Femur (tissue), 1 donor: ENCODE measurements at places on chromosomes 4 and X.
A peak's percentile ranks its signal among the peaks of the same experiment; 100 is the strongest.

- no peak for DNase-seq
These were observed 74.4 kb upstream of the DYNLT3 start for GRCh38 chrX:37921758-37922157.

DNA sequence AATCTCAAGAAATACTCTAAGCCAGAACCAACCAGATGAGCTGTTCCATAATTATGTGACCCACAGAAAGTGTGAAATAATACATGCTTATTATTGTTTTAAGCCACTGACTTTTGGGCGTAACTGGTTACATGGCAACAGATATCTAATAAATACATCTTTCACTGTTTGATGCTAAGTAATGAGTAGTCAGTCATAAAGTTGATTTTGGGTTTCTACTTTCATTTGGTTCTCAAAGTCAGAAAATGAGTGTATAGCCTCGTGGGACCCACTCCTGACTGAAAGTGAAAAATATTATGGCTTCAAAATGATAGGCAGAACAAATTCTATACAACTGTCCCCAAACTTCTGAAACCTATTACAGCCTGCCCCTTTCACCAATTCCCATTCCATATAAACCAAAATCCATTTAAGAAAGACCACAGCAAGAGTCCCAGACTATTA is 88.0 kb upstream of the CBR4 start:
- DNase-seq: no peak

- DNase-seq: peak; percentile 31
These were observed 54.6 kb upstream of the HHIP start for GRCh38 chr4:144591401-144591800.

DNA sequence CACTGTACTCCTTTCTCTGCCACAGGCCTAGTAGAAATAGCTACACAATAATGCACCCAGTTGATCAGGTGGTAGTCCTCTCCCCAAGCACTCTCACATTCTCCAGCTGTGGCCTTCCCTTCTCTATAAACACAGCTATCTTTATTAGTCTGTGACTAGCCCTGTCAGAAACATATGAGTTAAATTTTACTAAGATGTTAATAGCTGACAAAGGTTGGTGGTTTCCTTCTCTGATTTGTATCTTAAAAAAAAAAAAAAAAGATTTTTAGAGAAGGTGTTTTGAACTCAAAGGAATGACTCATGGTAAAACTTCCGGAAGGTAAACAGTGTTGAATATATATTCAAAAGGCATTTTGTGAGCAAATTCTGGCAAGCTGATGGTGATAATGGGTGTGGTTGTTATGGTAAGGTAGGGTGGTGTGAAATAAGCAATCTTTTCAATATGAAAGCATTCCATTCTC is 327.4 kb downstream of the PPP3CA start:
- no peak for DNase-seq

GRCh38 chr4:8315435-8316250 is 46.1 kb downstream of the HTRA3 start:
- DNase-seq: peak; percentile 73
